Activated CD4-positive, alpha-beta T cell treated with anti-CD3 and anti-CD28 coated beads for 1 hour (primary cell): ENCODE measurements at places on chromosomes 5 and 9.

DNA sequence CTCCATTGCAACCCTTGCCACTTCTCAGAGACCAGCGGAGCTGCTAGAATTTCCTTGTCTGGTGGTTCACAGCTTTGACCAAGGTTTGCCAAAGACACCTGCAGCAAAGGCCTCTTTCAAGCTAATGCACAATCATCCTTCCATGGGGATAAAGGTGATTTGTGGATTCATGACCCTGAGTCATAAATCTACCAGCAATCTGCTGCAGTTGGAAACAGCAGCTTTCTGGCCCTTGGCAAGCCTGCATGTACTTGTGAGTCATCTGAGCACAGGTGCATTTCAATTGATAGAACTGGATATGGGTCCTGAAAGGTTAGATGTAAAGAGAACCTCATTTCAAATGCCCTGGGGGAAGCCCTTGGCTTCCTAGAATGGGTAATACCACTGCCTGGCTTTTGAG lies 21.6 kb upstream of the TCF7 start:
- DNase-seq, result no peak

DNA sequence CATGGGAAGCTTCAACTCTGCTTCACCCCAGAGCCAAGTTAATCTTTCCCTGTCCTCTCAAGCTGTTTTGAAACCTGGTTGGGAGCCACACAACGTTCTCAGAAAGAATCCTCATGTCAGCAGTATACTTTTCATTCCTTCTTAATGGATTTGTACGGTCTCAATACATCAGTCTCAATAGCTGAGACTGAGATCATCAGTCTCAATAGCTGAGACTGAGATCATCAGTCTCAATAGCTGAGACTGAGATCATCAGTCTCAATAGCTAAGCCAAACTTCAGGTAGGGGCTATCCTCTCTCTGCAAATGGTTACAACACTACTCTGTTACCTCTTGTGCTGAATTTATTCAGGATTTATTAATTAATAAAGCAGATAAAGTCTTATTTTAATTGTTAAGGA lies 1317.4 kb upstream of the CDH9 start:
- DNase-seq, result no peak

DNA sequence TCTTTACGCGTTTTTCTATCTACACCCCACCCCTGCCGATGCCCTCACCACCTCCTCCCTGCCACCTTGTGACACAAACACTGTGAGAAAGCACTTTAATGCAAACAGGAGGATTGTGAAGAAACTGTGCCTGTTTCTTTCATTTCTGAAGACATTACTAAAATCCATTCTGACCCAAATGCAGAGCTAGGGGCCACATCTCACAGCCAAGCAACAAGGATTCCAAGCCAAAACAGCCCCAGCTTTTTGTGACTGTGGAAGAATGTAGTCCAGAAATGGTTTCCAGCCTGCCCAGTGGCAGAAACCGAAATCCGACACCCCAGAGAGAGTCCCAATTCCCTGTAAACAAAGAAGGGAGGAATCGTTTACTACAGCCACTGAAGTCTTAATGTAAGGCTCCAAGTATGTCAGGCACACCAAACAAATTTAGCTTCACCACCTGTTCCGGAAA lies 190.9 kb downstream of the TTC39B start:
- no peak for DNase-seq

DNA sequence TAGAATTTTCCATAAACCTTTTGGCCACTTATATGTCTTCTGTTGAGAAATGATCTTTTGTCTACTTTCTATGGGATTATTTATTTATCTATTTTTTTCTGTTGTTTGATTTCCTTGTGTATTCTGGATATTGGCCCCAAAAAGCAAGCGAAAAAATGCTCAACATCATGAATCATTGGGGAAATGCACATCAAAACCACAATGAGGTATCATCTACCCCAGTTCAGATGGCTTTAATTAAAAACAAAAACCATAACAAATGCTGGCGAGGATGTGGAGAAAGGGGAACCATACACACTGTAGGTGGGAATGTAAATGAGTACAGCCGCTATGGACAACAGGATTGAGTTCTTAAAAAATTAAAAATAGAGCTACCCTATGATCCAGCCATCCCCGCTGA lies 125.0 kb upstream of the LPCAT1 start:
- no peak for DNase-seq

DNA sequence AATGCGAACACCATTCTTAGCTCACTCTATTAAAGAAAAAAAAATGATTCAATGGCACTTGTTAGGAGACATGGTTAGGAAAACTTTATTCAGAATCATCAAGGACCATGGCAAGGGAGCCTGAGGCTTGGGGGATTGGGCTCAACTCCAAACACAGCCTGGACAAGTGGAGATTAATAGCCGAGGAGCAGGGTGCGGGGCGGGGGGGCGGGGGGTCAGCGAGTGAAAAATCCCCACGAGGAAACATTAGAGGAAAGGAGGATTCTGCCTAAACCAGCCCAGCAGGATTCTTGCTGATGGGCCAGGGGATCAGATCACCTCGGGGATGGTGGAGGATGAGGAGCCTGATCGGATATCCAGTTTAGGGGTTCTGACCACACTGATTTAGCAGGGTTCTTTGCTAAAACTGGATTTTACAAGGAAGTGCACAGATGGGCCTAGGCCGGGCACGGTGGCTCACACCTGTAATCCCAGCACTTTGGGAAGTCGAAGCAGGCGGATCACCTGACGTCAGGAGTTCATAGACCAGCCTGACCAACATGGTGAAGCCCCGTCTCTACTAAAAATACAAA lies 24.4 kb upstream of the FIBCD1 start:
- DNase-seq, result no peak

DNA sequence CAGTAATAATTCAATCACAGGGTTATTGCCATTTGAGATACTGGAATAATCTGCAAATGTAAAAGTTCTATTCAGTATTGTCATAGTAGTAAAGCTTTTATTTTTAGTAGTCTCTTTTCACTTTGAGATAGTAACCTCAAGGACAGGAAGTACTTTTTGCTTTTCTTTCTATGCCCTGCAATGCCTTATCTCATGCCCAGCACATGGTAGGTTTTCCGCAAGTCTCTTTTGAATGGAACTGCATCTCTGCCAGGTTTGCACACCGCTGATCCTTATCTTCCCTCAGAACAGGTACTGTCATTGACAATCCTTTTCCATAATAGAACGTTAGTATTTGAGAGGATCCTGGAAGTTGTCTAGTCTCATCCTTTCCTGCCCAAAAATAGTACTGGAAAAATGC lies 91.8 kb upstream of the IFNK start:
- no peak for DNase-seq

GRCh38 chr5:96709152-96709821 lies 47.1 kb downstream of the CAST start:
- no peak for DNase-seq

DNA sequence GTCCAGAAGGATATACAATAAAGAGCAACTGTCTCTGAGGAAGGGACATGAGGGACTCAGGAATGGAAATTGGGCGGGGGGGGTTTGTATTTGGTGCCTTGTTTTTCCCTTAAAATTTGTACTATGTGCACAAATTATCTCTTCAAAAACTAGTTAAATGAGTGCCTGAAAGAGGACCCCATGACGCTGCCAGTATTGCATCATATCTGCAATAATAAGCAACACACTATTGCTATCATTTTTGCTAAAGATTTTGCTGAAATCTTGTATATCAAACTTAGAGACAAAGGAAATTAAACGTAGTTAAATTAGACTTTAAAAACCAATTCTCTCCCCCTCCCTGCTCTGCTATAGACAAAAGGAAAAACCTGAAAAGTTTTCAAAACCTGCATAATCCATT lies 89.7 kb upstream of the SLC30A5 start:
- DNase-seq, result no peak

DNA sequence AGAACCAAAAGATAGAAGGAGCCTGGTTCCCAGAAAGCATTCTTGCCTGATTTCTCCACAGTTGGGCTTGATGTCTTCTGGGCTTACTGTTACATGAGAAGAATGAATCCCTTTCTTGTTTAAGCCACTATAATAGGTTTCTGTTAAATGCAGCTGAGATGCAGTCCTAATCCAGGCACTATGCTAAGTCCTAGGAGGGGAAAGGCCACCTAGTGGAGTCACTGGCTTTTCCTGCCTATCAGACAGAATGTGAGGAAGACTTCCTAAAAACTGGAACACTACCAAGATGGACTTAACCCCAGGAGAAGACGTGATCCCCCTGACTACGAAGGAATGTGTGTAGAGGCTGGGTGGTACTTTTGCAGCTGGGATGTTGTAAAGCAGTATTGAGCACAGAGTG lies 34.3 kb upstream of the FSD1L start:
- no peak for DNase-seq
